ENCODE measurements at places on chromosomes 16 and 17.

DNA sequence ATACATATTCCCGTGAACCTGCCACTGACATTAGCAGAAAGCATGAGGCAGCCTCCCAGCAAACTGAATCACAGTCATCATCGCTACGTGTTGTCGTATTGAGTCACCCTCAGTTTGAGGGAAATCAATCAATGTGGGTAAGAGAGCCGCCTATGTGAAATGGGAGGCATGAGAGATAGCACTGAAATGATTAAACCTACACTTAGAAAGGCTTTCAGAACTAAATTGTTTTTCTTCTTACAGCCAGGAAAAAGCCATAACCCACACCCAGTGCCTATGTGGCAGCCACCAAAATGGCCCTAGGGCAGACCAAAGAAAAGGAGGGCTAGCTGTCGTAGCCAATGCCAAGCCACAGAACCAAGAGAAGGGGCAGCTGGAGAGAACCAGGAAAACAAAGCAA, 90.5 kb downstream of the ADAMTS18 start:
- DNase-seq = no peak

GRCh38 chr16:57349212-57350031, 9.2 kb upstream of the CCL22 start:
- no peak for DNase-seq

DNA sequence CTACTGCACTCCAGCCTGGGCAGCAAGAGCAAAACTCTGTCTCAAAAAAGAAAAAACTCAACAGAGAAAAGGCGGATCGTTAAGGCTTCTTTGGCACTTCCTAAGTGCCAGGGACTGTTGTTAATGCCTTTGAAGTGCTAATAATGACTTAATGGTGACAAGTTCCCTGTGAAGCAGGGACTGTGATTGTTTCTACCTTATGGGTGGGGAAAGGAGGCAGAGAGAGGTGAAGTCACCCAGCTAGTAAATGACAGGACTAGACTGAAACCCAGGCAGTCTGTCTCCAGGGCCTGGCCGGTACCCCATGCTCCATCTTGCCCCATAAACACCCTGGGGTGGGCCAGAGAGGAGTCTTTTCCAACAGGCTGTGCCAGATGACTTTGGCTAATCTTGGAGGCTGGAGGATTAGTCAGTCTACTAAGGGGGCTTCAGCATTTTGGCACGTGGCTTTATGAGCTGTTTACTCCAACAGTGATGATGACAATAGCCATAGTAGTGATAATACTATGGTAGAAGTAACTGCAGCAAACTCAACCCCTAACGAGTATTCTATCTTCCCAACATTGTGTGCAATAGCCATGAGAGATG, 26.9 kb downstream of the ABCC1 start:
- no peak for DNase-seq

DNA sequence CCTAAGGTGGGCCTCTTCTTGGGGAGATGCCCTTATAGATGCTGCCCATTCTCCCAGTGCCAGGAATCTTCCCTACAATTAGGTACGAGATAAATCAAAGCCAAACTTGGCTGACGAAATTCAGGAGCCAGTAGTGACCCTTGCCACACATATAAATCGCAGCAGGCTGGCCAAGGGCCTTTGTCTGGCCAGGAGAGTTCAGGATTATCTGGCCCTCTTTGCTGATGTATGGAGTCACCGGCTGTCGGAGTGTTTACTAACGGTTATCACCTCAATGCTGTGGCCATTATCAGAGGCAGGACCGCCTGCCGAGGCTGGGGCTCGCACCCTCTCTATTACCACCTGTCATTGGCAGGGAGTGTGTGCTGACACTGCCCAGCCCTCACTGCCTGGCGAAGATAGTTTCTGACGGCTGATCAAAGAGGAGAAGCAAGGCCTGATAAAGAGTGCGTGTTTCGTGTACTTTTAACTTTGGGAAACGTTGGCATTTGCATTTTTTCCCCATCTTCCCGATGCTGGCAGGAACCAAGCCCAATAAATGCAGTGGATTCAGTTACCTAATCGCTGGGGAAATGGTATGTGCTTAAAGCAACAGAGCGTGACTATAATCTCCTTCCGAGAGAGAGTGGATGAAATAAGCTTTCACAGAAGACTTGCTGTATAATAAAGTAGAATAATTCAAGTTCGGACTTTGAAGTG, 32.8 kb upstream of the TBX2 start:
- DNase-seq = no peak

DNA sequence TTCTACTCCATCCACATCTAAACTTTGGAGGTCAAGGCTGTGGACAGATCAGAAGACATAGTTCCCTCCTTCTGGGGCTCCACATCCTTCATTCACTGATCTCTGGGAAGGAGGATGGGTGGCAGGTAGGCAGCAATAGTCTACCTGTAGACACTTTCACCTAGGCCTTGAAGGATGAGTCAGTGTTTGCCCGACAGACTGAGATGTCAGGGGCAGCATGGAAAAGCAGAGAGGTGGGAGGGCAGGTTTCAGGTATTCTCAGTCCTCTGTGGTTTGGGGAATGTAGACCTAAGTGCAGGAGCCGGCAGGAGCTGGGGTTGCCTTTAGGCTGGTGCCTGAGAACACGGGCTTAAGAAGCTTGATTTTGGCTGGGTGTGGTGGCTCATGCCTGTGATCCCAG, 171.9 kb upstream of the ZNF267 start:
- no peak for DNase-seq

- no peak for DNase-seq
Measured at GRCh38 chr16:88533932-88534637, 36.1 kb upstream of the ZC3H18 start.

GRCh38 chr16:30786936-30787612, at the start of gene ZNF629:
Gene ZNF629, minus strand, starts transcription at chr16:30787205. Its CDS starts 2,723 bp downstream, at chr16:30784482.
- no peak for DNase-seq

GRCh38 chr17:13813347-13814240, 211.9 kb upstream of the HS3ST3A1 start:
- no peak for DNase-seq

- DNase-seq = no peak
Measured at GRCh38 chr16:88727871-88728270, 21.6 kb downstream of the CTU2 start.

- DNase-seq = no peak
Measured at GRCh38 chr16:69672998-69673713, 53.2 kb downstream of the NQO1 start.

GRCh38 chr17:19787733-19788357, 39.7 kb upstream of the ALDH3A1 start:
- DNase-seq = no peak

DNA sequence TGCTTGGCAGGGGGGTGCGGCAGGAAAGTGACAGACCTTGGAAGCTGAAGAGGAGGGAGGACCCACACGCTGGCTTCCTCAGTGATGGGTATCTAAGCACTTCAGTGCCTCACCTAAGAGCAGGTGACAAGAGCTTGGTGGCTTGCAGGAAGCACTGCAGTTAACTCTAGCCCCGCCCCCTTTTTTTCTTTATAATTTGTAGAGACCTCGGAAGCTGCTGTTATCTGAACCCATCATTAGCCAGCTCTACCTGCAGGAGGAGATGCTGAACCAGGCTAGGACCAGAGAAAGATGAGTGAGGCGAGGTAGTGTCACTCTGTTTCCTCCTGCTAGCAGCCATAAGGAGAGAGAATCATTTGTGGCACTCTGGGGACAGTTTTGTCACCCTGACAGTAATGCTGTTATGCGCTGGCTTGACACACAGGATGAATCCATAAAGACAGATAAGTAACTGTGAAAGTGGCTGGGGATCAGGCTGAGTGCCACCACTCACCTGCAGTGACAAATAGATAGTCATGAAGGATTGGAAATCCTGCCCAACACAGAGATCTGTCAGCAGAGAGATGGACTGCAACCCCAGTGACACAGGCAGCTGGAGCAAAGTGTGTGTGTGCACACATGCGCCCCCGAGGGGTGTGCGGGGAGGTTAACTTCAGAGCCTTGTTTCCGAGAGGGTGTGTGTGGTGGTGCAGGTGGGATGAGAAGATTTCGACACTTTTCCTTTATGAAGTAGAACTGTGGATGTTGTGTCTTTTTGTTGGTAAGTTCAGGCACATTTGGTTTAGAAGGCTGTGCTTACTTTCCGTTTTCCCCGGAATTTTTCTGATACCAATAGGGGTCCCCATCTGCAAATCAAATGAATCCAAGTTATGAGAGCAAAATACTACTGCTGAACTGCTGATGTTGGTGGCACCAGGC, 224.0 kb downstream of the IRX3 start:
- DNase-seq = no peak

GRCh38 chr17:43662413-43663141, 855 bp upstream of the MEOX1 start:
- no peak for DNase-seq

GRCh38 chr16:240559-240958, 5.9 kb downstream of the FAM234A start:
- DNase-seq = no peak

DNA sequence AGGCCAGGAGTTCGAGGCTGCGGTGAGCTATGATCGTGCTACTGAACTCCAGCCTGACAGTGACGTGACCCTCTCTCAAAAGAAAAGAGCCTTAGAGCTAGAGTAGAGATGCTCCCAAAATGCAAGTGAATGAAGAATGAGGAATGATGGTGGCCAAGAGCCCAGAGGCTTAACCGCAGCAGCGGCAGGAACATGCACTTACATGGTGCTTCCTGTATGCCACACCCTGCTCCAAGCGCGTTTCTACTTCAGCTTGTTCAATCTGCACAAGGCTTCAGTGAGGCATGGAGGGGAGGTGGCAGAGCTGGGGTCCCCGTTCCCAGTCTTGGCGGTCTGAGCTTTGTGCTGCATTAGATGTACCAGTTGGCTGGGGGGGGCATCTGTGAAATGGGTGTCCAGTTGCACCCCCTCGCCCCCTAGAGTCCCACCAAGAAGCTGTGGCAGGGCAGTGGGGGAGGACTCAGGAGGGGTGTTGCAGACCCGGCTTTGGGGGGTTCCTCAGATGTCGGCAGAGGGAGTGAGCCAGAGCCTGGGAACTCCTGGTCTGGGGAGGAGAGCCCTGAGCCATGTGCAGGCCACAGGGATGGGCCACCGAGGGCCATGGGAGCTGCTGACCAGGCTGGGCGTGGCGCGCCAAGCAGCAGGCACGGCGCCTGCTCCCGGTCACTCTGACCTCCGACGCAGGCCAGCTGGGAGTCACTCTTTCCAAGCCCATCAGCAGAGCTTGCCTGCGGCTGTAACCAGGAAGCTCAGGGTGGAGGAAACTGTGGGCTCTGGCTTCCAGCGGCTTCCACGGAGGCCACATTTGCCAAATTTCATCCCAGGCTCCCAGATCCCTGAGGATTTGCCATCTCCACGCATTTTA, 260.1 kb downstream of the PARN start:
- no peak for DNase-seq

- no peak for DNase-seq
Measured at GRCh38 chr16:88019821-88020515, 68.7 kb downstream of the BANP start.

DNA sequence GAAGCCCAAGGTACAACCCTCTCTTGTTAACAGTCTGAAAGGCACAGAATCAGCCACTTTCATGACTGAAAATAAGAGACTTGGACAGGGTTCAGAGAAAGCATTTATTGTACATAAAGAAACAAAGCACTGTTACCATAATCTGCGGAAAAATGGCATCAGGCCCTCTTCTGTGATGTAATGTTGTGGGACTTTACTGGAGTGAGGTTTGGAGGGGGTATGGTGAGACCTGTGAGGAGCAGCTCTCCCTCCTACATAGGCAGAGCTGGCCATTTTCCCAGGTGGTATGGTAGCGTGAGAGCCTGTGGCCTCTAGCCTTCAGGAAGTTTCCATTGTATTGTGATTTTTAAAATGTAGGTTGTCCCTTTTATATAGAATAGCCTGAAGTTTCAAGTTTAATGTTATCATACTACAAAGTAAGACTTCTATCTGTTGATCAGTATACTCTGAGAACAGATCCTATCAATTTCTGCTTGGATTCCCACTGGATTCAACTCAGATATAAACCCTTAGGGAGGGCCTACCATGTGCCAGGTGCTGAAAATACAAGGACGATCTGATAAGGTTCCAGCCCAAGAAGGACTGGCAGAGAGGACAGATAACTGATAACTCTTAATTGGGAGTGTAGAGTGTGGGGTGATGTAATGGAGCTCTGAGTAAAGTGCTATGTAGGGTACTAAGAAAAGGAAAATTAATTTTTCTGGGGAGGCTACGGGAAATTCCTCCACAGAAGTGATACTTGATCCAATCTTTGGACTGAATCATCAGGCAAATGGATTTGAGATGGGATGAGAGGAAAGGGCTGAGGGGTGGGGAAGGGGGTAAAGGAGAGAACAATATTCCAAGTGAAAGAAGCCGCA, 4.1 kb upstream of the YPEL2 start:
- no peak for DNase-seq

DNA sequence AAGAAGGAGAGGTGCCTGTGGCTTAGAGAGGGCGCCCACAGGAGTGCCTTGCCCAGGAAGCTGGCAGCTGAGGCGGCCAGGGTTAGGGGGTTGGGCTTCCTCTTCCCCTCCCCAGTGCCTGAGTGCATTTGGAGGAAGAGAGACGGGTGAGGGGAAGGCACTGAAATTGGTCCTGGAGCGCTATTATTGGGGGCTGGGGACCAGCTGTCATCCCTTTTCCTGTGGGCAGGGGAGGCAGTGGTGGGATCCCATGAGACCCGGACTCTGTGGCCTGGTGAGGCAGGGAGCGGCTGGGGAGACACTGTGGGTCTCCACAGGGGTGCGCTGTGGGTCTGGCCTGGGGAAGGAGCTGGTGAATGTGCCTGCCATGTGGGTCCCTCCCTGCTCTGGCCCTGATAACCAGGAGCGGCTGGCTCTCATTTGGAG, 259.7 kb downstream of the SEC14L1 start:
- no peak for DNase-seq

DNA sequence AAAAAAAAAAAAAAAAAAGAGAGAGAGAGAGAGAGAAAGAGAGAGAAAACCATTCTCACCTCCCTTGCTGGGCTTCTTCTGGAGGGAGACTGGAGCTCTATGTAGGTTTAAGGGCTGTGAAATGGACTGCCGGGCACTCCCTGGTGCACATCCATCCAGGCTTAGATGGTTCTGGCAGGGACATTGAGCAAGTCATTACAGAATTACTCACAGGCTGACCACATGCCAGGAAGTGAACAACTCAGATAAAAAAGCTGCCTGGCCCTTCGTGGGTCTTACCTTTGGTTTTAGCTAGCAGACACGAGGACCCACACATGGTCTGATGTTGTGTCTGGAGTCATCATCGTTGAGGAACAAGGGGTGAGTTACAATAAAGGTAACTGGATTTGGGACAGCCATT, 847.4 kb upstream of the EEF2KMT start:
- no peak for DNase-seq

GRCh38 chr16:51149721-51150164, 1.3 kb downstream of the SALL1 start:
- no peak for DNase-seq

GRCh38 chr17:14341866-14342265, 41.0 kb downstream of the HS3ST3B1 start:
- no peak for DNase-seq

Measured in cortex of kidney (tissue), 1 donor.